NCI-H1105 (cell line): ENCODE measurements at places on chromosomes 1 and 21.

DNA sequence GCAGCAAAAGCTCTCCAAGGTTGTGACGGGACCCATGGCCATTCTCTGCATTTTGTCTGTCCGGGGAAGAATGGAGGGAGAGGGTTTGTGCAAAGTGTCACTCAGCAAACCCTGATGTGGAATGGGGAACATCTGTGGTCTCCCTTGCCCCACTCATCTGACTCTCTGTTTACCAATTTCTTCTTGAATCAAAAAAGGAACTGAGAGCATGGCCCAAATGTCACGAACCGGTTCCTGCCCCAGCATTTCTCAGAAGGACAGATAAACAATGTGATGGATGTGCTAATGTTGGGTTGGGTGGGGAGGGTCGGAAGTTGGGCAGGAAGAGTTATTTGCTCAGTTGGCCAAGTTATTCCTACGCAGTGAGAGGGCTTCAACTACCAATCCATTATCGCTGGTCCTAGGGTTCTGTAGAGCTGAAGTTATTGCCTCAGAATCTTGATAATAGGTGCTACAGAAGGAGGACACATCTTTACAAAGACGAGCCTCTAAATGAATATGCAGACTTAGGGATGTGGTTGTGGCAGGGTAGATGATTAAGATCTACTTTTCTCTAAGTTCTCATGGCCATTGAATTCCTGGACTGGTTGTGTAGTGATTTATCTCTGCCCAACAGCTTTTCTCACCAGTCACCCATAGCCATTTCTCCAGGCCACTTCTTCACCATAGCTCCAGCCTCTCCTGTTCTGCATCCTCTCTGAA lies 9.6 kb upstream of the DUSP12 start:
- DNase-seq: no peak

DNA sequence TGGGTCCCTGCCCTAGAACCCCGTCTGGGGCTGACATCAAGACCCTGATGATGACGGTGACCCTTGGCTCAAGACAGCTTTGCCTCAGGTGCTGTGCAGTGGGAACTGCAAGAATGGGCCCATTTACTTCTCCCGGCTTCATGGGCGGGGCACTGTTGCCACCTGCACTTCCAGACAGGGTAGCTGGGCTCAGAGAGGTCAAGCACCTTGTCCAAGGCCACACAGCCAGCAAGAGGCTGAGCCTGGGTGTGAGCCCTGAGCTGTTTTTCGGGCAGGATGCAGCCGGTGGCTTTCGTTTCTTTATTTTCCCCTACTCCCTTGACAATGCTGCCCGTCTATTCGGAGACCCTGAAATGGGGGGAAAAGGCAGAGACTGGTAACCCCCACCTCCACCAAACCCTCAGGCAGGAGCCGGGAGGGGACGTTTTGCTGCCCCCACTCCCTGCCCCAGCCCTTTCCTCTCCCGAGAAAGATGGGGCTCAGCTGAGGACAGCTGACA lies 91.7 kb downstream of the PRDM16 start:
- no peak for DNase-seq

DNA sequence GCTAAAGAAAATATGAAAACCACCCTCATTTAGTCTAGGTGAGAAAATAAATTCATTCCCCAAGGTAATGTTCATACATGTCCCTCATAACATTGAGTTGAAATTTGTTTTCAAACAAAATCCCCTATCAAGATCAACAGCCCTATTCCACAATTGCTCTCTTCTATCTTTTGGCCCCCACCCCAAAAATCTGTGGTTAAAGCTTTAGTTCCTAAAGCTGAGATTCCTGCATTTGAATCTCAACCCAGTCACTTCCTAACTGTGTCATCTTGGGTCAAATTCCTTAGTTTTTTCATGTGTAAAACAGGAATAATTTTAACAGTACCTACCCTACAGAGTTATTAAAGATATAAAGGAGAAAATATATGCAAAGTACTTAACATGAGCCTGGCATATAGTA lies 22.0 kb downstream of the KIAA0319L start:
- DNase-seq: no peak

DNA sequence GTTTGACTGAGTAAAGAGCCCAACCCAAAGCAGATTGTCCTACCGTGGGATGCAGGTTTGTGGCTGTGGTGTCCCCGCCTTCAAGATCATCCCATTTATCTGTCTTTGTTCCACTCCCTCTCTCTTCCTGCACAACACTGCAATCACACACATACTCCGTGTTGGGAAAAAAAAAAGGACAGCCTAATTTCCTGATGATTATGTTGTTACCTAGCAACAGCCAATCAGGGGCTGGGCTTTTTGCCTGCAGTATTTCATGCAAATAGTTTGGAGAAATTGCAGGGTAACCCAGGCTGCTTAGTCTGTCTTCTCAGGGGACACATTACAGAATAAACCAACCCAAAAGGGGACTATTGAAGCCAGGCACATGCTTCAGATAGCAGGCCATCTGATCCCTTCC lies 38.3 kb downstream of the PHC2 start:
- DNase-seq: peak; percentile 26

DNA sequence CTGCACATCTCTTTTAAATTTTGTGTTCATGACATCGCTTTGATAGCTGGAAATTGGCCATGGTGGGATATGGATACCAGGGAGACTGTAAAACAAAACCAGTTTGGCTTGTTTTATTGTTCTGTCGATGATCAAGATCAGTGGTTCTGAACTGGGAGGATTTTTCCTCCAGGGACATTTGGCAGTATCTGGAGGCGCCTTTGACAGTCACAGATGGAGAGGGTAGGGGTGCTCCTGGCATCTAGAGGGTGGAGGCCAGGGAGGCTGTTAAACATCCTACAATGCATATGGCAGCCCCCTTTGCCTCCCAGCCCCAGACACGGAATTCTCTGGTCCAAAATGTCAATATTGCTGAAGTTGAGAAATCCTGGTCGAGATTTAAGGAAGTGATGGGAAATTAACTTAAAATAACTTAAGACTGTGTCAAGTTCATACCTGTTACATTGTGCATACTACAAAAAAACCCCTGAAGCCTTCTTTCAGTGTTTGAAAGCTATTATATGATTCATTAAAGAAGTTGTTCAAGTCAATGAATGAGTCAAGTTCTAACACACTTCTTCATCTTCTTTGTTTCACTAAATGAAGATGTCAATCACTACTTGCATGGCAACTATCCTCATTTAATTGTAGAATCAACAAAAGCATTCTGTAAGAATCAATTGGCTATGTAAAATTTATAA lies 150.9 kb downstream of the KCNJ6 start:
- no peak for DNase-seq

GRCh38 chr1:6082430-6082971 lies 36.8 kb downstream of the KCNAB2 start:
- DNase-seq: no peak

DNA sequence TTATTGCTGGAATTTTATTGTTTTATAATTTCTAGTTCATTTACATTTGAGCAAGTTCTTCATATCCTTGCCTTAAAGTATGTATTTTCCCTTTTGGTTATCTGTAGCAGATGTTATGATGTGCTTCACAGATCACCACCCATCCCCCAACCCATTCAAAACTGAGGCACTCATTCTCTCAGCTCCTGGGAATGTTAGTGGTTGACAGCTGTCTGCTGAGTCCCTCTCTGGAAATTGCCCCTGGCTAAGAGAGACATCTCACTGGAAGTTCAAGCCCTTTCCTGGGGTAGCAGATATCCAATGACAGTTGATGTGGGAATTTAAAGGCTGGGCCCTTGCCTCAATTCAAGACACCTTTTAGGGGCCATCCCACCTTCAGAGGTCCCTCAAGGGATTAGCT lies 4.3 kb upstream of the DPYD start:
- no peak for DNase-seq

- no peak for DNase-seq
These were observed 10.4 kb downstream of the FBXO2 start for GRCh38 chr1:11643782-11644181.

DNA sequence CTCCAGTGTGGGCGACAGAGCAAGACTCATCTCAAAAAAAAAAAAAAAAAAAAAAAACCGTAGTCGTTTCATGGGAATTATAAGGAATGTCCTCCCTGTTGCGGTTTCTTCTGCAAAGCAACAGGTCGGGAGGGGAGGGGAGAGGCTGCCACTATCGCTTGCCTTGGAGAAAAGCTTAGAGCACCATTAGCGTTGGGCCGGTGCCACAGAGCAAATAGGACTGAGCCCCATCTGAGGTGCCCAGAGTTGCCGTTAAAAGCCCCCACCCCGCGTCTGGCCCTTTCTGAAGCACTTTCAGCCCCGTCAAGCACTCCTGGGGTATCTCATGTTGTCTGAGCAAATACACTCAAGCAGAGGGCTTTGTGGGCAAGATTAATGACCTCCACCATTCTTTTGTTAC lies 2.2 kb downstream of the RIPPLY3 start:
- peak; percentile 92 for DNase-seq

DNA sequence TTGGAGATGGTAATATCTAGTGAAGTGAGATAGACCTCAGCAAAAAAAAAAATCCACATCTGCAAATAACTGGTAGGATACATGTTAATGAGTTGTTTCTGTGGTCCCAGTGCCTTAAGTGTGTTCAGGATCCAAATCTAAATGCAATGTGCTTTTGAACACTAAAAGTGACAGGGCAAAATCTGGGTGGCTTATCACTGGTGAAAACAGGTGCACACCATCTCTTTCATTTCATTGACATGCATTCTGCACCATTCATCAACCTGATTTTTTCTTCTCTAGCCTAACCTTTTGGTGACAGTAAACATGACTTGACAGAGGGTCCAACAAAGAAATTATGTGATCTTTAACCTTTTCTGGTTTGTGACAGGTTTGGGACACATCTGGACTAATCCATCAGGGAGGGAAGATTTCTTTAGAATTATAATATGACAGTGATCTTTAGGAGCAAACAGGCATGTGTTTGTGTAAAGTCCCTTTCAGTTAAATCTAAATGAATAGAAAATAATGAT lies 201.6 kb upstream of the NEGR1 start:
- no peak for DNase-seq

- no peak for DNase-seq
These were observed 185.0 kb downstream of the ZBTB18 start for GRCh38 chr1:244236101-244236500.

- DNase-seq: no peak
These were observed 3.7 kb downstream of the E2F2 start for GRCh38 chr1:23527366-23527765.

DNA sequence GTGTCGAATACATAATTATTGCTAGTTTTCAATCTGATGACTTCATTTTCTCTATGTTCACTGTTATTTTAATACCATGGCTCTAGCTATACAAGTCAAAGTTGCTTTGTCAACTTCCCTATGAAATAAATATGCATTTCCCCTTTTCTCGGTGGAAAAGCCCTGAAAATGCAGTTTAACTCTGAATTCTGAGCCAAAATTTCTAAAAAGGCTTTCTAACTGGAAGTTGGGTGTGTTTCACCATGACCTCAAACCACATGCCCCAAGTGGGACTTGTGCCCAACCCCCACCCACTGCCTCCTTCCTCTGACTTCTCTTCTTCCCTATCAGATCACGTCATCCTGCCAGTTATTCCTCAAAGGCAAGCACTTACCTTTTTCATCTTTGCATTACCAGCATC lies 8.9 kb downstream of the MKNK1 start:
- no peak for DNase-seq

GRCh38 chr1:67818725-67819301 lies 14.5 kb downstream of the GNG12 start:
- no peak for DNase-seq
